ENCODE measurements at places on chromosomes 7 and 10.

GRCh38 chr7:79425665-79426064 lies 27.8 kb downstream of the MAGI2 start:
- H3K4me3 ChIP-seq, result no peak overlapping the region
- H3K4me1 ChIP-seq, result no peaks in the 10 kb centered on the region
- no peaks in the 10 kb centered on the region for H3K36me3 ChIP-seq

- no peak for DNase-seq
- H3K27me3 ChIP-seq, result peaks cover 24% of the 10 kb centered on the region
- H3K4me1 ChIP-seq, result peaks cover 6% of the 10 kb centered on the region
Observed at GRCh38 chr7:65268782-65269149, 104.9 kb upstream of the ZNF92 start.

GRCh38 chr7:150801242-150801945 lies 825 bp downstream of the TMEM176A start:
- no peaks in the 10 kb centered on the region for H3K36me3 ChIP-seq
- H3K27me3 ChIP-seq, result peaks cover 18% of the 10 kb centered on the region
- H3K4me3 ChIP-seq, result peak overlapping the region; percentile 43

DNA sequence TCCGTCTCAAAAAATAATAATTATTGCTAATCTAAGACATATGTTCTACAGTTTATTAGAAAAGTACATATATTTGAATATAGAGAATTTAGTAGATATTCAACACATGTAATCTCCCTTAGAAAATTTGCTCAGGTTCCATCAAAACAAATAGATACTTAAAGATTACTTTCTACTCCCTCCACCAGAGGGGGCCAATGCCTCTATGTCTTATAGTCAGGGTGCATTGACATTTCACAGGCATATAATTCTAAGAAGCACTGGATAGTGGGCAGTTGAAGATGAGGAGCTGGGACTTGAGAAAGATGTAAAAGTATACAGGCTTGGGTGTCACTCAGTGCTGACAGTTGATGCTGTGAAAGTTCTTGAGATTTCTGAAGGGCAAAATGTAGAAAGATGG lies 301.6 kb upstream of the HPS1 start:
- no peaks in the 10 kb centered on the region for H3K4me1 ChIP-seq
- DNase-seq, result no peak
- H3K36me3 ChIP-seq, result no peaks in the 10 kb centered on the region
- H3K27ac ChIP-seq, result no peak overlapping the region
- H3K27me3 ChIP-seq, result no peaks in the 10 kb centered on the region

GRCh38 chr7:929311-929711 lies 25.2 kb downstream of the ADAP1 start:
- H3K4me1 ChIP-seq, result no peaks in the 10 kb centered on the region
- no peak for DNase-seq
- H3K36me3 ChIP-seq, result no peaks in the 10 kb centered on the region
- no peaks in the 10 kb centered on the region for H3K27me3 ChIP-seq
- H3K27ac ChIP-seq, result no peak overlapping the region
